Activated CD4-positive, alpha-beta T cell treated with anti-CD3 and anti-CD28 coated beads for 36 hours (primary cell): ENCODE measurements at places on chromosomes 11 and 22.

GRCh38 chr11:2932850-2933251, 3.6 kb upstream of the PHLDA2 start:
- DNase-seq, result peak; percentile 29

- peak; percentile 1 for DNase-seq
Observed at GRCh38 chr11:2375964-2376551, 1.1 kb upstream of the CD81 start.

DNA sequence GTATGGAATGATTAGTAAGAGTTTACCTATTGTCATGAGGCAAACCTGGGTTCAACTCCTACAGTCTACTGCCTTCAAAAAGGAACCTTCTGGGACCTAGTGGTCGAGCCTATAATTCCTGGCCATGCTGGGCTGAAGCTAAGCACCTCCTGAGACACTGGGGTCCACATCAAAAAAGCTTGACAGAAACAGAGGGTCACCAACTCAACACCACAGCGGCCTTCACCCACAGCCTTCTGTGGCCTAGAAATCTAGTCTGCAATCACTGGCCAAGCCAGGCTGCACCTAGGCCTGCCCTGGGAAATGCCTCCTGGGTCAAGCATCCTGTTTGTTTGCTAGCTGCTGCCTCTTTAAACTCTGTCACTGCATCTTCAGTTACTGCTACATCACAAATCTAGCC, 153.9 kb upstream of the C11orf58 start:
- DNase-seq, result no peak

DNA sequence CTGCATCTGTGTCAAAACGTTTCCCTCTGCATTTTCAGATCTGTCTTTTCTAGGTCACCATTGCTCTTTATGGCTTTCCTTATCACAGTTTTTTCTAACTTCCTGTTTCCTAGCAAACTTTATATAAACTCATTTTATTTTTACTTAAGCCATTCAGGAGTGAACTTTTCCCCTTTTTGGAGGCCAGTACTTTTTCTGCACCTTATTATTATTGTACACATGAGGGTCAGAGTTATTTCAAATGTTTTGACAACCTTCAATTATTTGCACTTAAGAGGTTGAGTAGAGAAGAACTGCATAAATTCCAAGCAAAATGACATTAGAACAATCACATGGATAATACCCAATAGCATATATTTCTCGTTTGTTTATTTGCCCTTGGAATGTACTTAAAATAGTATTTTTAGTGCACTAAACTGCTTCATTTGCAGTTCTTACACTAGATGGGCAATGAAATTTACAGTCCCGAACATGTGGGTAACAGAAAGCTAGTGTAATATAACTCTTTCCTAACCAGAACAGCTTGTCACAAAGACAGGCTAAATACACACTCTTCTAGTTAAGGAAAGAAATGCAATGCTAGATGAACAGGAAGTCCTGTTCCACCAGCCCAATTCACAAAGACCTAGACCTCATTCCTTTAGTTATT, 79.5 kb downstream of the UBASH3B start:
- no peak for DNase-seq

DNA sequence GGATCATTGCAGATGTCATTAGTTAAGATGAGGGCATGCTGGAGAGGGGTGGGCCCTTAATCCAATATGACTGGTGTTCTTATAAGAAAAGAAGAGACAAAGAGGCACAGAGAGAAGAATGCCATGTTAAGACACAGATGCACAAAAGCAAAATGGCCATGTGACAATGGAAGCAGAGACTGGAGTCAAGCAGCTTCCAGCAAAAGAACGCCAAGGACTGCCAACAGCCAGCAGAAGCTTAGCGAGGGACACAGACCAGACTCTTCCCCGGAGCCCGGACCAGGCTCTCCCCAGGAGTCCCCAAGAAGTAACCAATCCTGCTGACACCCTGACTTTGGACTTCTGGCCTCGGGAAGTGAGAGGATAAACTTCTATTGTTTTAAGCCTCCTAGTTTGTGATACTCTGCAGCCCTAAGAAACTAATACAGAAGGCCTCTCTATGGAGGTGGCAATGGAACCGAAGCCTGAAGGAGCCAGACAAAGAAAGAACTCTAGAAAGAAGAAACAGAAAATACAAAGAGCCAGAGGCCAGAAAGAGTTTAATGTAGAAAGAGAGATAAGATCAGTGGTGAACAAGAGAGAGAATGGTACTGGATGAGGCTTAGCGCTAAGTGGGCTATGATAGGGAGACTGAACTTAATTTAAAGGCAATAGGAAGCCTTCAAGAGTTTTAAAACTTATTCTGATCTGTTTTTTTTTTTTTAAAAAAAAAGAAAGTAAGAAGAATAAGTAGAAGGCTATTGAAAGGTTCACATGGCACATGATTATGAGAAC, 27.7 kb downstream of the PRCP start:
- no peak for DNase-seq

DNA sequence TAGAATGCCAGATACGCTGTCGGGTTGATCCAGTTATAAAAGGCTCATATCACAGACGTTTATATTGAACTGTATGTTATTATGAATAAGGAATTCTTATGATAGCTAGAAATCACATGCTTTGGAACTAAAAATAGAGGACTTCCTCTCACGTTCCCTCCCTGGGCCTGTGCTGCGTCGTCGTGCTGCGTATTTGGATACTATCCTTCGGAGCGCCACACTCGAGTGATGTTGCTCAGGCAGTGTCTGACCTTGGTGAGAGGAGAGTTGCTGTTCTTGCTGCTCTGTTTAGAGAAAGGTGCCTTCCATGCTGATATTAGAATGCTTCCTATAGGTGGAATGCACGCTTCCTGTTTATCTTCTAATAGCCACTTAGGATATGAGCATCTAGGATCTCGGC, 20.2 kb upstream of the ST14 start:
- no peak for DNase-seq

DNA sequence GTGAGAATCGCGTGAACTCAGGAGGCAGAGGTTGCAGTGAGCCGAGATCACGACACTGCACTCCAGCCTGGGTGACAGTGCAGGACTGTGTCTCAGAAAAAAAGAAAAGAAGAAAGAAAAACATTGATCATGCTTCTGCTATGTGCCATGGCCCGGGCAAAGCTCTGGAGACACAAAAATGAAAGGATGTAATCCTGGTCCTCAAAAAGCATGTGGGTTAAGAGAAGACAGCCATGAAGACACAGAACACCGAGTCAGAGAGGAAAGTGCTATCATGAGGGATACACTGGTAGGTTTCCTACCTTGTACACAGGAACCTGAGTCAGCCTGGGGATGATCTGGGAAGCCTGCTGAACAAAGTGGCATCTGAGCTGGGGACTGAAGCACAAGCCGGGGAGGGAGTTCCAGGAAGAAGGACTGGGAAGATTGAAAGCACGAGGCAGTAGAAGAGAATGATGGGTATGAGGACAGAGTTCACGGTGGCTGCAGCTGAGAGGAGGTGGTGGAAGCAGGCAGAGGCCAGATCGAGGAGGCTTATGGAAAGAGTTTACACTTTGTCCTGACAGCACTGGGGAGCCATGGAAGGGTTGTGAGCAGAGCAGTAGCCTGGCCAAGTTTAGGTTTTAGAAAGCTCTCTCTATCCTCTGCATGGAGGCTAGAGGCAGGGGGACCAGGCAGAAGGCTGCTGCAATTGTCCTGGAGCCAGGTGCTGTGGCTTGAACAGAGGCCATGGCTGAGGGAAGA, 9.9 kb upstream of the MAFF start:
- no peak for DNase-seq

DNA sequence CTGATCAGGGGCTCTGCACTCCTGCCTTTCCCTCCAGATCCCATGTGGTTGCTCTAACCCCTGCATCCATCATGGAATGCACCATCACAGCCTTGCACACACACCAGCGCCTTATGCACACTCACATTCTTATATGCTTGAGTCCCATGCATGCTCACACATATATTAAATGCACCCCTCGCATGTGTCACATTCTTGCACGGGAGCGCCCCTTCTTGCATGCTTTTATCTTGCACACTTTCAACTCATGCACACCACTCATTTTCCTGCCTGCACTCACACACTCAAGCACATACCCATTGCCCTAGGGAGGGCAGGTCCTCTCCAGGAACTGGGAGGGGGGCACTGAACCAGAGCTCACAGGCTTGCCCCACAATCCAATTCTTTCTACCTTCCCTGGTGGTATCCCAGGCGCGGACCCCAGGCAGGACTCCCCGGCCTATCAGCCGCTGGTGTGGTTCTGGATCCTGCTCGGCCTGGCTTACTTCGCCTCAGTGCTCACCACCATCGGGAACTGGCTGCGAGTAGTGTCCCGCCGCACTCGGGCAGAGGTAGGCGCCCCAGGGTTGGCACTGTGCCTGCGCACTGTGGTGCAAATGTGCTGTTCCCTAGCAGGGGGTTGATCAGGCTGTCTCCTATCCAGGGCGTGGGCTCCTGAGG, 2.3 kb upstream of the CATSPERZ start:
- no peak for DNase-seq

DNA sequence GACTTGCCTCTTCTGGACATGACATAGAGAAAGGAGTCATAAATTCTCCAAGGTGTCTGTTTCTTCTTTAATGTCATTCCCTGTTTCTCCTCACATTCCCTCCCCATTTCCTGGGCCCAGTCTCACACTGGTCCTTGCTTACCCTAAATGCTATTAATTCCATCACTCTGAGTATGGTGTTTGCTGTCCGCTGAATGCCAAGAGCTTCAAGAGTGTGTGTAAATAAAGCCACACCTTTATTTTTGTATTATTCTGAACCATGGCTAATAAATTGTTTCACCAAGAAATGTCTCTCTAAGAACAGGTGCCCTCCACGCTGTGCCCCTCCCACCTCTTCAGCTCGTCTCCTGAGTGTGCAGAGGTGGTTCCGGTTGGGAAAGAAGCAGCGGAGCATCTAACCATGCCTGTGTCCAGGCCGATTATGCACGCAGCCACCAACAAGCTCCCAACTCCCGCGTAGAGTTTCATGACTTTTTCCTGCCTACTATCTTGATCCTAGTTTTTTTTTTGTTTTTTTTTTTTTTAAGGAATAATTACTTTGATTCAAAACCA, 8.6 kb downstream of the TMEM121B start:
- DNase-seq, result no peak

DNA sequence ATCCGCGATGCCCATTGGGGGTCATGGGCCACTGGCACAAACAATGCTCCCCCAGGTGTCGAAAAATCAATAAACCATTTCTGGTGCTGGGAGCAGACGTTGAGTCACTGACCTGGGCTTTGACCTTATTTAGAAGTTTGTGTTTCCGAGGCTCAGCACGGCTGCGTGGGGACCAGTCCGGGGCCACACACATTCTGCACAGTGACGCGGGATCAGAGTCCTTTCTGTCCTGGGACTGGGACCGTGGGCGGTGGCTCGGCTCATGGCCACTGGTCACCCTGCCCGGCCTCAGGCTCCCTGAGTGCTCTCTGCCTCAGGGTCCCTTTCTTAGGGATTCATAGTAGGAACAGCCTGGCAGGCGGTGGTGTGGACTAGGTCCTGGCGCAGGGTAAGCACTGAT, 1266.0 kb downstream of the BRD1 start:
- no peak for DNase-seq

DNA sequence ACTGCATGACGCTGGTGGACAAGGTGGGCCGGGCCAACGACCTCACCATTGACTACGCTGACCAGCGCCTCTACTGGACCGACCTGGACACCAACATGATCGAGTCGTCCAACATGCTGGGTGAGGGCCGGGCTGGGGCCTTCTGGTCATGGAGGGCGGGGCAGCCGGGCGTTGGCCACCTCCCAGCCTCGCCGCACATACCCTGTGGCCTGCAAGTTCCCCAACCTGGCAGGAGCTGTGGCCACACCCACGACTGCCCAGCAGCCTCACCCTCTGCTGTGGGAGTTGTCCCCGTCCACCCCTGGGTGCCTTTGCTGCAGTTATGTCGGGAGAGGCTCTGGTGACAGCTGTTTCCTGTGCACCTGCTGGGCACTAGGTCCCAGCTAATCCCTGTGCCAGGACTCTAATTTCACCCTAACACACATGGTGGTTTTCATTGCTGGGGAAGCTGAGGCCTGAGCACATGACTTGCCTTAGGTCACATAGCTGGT, 49.0 kb upstream of the PPP6R3 start:
- DNase-seq, result no peak
